Stimulated activated CD4-positive, alpha-beta T cell treated with anti-CD3 and anti-CD28 coated beads, Interleukin-12 subunit alpha, Interleukin-12 subunit beta, amount 100 ng/mL, for 48 hours (primary cell): ENCODE measurements at places on chromosomes 1 and 21.
A peak's percentile ranks its signal among the peaks of the same experiment; 100 is the strongest.

DNA sequence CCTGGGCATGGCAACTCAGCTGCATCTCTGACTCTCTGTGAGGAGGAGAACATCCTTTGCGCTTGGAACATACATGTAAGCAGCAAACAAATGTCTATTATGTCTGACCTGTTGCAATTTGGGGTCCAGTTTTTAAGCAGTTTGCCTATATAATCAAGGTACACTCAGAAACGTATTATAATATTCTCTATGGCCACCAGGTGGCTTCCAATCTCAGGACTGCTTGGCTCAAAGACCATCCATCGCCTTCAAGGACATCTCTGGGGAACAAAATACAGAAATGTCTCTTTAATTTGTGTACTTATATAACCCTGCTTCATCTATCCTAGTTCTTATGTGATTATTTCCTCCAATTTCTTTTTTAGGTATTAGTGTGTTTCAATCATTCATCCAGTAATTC is 227.2 kb downstream of the OLFM3 start:
- no peak for DNase-seq

DNA sequence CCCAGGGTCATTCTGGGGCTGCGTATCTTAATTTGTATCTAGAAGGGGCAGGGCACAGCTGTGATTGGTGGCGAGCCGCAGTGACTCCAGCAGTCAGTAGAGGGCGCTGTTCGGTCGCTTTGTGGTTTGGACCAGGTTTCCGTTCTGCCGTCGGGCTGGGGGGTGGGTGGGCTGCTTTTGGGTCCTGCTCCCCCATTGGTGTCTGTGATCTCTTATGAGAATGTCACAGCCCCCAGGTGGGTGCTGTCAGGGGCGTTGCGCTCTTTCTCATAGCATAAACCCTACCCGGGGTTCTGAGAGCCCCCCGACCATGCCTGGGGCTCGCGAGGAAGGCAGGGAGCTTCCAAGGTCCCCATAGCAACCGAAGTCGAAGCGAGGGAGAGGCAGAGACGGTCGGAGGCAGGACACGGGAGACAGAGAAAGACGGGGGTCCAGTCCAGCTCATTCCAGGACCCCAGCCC is 5.4 kb downstream of the TFF3 start:
- peak; percentile 52 for DNase-seq

DNA sequence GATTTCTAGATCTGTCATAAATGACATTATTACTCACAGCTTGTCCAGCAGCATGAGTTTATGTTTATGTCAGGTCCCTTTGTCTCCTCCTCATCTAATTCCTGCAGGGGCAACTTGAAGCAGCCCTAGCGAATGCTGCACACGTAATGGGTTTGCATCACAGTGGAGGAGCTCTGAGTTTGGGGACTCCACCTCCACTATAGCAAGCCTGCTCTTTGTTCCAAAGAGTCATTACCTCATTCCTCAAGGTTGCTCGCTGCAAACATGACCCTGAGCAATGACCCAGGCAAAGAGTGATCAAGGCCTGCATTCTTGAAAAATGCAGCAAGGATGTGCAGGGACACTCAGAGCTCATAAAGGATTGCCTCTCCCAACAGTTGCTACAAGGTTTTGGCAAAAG is 261.9 kb downstream of the HHIPL2 start:
- no peak for DNase-seq

DNA sequence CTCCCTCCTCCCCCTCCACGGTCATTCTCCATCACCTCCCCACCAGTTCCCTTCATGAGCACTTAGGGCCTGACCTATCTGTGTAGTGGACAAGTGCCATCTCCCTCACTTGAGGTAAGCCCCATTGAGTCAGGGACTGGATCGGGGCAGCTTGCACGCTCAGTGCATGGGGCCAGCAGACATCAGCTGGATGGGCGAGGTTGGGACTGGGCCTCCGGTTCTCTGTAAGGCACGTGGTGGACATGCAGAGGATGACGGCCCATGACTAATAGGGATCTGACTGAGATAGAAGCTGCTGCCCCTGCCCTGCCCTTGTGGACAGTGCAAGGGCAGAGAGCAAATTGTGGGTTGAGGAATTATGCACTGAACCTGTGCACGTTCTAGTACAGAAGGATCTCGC is 120.4 kb upstream of the C1orf174 start:
- DNase-seq: no peak

DNA sequence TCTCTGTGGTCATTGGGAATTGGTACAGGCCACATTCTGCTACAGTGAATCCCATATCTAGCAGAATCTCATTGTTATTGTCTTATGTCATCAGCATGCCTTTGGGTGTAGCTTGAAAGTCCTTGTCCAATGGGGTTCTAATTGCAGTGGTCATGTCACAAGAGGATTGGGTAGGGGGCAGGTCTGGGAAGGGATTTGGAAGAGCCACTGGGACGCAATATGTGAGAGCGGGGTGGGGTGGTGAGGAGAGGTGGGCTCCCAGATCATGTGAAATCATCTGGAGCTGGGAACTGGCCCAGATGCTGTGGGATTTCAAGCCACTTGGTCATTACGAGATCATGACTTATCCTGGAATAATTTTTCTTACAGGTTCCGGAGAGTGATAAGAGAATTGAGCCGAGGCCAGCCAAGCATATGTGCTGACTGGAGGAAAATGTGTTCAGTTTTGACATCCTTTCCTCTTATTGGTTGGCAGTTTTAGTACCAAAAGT is 16.3 kb downstream of the CNIH3 start:
- no peak for DNase-seq

DNA sequence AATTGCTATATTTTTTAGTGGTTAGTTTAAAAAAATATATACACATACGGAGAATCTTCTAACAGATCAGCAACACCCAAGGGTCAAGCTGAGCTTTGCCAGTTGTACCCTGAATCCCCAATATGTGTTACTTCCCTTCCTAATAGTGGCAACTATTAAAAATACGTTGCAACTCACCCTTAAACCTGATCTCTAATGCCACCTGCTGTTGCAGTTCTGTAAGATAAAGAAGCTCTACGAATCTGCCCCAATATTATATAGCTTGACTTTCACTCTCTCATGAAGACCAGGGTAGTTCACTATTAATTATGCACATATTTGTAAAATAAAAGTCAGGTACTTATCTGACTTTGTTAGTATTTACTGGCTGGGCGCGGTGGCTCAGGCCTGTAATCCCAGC is 58.4 kb downstream of the ASH1L start:
- no peak for DNase-seq

DNA sequence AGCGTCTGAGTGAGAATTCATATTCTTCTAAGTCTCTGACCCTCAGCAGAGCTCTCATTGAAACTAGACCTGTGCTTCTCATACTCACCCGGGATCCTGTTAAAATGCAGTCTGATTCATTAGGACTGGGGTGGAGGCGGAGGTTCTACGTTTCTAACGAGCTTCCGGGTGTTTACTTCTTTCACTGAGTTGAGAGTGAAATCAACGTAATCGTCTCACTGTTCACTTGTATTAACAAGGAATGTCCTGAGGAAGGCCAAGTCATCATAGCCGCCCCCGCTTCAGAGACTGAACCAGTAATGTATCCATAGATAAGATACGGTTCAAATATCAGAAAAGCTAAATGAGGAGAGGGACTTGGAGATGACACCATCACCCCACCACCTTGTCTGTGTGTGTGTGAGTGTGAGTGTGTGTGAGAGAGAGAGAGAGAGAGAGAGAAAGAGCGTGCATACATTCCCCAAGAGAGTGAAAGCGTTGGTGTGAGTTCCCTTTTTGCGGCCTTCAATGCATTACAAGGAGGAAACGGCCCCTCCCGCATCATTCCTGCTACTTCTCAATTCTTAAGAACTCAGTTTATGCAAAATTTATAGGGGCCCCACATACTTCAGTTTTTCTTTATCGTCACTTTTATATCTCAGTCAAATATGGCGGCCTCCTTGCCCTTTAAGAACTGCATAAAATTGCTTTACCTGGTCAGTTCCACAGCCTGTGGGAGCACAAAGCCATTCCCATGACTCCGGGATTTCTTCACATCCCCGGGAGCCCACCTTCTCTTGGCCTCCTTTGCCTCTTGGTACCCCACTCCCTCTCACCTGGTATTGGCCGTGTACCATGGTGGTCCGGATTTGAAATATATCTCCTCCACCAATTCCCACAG is 19.8 kb downstream of the KMO start:
- peak; percentile 26 for DNase-seq

GRCh38 chr1:208242941-208243526 is 1.1 kb downstream of the PLXNA2 start:
- no peak for DNase-seq

DNA sequence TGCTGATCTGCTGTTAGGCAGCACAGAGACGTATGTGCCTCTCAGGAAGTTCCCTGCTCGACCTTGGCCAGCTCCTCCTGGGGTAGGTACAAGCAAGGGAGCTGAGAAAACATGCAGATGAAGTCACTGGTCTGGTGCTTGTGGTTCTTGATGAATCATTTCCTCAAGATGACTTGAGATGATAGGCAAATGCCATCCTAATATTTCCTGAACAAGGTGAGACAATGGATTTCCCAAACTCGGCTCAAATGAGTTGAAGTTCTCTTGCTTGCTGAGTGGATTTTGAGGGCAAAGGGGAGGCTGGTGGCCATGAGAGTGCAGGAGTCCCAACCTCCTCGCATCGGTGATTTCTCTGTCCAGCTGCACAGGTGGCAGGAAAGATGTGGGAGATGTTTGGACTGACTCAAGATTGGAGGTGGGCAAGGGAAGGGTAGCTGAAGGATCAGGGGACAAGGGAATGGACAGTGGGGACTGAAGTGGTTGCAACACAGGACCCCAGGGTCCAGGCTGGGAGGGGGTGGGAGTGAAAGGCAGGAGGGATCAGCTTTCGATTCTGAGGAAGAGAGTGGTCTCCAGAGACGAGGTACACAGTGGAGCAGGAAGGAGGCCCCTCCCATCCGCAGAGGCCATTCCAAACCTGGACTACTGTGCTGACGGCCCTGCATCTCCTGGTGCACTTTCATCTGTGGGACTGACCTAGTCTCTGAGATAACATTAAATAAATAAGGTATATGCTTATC is 63.9 kb downstream of the CAPN2 start:
- peak; percentile 23 for DNase-seq

GRCh38 chr1:220019071-220019470 is 27.2 kb downstream of the EPRS1 start:
- DNase-seq: no peak

DNA sequence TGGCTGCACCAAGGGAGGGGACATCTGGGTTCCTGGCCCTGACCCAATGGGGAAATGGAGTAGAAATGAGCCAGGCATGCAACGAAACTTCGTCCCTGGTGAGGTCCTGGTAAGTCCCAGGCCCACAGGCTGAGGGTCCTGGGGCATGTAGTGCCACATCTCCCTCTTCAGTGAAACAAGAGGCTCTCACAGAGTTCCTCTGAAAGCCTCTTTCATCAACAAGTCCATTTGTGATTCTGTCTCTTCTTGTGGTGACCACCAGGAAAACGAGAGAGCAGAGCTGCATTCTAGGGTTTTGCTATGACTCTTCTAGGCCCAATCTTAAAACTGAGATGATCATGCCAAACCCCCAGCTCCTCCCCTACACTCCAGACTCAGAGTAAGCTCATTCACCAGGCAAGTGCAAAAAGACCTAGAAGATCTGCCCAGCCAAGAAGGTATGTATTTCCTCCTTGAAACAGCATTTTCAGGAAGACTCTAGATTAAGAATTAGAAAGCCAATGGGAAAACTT is 24.3 kb upstream of the RNF220 start:
- no peak for DNase-seq

DNA sequence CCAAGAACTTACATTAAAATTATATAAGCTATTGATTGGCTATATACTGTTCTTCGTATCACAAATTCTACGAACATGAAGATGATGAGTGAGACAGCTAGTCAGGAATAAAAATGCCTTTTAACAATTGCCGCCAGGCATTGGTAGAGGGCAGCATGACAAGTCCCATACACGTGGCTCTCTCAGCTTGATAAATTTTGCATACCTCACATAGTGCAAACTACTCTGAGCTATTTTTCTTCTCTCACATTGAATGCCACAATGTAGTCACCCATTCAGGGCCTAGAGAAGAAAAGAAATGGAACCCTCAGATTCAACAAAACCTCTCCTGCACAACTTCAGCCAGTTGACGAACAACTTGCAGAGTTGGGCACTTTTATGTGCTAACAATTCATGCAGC is 27.0 kb upstream of the FMO2 start:
- no peak for DNase-seq

GRCh38 chr1:7956218-7957032 is 5.1 kb upstream of the PARK7 start:
- DNase-seq: no peak

DNA sequence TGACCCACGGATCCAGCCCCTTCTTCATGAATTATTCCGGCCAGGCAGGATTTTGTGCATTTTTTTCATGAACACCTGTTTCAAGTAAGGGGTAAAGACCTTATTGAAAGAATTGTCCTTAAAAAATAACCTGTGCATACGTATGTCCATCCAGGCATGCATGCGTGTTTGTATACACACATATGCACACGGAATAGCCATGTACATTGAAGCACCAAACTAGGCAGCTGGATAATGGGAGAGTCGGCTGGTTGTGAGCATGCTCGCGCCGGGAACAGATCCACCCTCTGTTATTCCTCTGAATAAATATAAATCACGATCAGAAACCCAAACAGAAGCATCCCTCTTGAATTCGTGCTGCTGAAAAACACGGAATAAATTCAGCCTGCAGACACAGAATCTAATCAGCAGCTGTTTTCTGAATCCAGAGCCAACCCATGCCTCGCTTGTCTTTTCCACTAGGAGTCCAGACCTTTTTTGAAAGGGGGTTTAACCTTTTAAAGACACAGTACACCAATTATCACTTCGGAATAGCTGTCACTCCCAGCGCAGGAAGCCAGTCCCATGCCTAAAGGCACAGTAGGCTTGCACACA is at the start of gene HIVEP3:
TSS of gene HIVEP3 (minus strand) at position 473 of the 594 bp plus-strand sequence.
- no peak for DNase-seq

GRCh38 chr1:164675342-164675904 is 116.4 kb downstream of the PBX1 start:
- DNase-seq: no peak

DNA sequence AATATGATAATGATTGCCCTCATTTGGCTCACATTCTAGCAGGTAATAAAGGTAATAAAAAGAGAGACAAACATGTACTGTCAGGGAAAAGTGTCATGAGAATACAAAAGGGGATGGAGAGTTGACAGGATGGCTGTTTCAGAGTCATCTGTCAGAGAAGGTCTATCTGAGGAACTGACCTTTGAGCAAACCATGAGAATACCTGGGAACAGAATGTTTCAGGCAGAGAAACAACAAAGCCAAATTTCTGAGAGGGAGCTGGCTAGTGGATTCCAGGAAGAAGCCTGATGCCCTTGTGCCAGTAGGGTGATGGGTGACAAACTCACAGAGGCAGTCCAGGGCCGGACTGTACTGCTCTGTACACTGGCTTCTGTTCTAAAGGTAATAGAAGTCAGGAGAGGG is 107.2 kb downstream of the C1orf21 start:
- no peak for DNase-seq

- DNase-seq: no peak
Measured at GRCh38 chr1:229101011-229101871, 169.7 kb upstream of the RAB4A start.

DNA sequence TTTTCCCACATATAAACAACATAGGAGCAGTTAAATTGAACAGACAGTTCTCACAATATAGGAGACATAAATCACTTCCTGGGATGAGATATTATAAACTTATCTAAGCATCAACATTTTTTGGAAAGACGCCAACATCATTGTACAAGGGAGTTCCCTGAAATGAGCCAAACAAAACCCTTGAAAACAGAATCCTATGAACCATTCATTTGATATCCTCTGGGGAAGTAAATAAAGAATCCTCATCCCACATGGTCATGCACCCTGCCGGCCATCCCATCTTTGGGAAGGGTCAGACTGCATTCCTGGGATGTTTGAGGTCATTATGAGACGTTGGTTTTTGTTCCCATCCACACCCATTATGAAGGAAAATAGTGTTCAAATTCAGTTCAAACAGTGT is 111.8 kb upstream of the USP25 start:
- DNase-seq: no peak
